ENCODE measurements at places on chromosomes 16 and 17.

- DNase-seq, result peak; percentile 89
Measured at GRCh38 chr17:8479431-8479947, 43.8 kb downstream of the NDEL1 start.

- no peak for DNase-seq
Measured at GRCh38 chr16:5349670-5350517, 252.3 kb upstream of the EEF2KMT start.

DNA sequence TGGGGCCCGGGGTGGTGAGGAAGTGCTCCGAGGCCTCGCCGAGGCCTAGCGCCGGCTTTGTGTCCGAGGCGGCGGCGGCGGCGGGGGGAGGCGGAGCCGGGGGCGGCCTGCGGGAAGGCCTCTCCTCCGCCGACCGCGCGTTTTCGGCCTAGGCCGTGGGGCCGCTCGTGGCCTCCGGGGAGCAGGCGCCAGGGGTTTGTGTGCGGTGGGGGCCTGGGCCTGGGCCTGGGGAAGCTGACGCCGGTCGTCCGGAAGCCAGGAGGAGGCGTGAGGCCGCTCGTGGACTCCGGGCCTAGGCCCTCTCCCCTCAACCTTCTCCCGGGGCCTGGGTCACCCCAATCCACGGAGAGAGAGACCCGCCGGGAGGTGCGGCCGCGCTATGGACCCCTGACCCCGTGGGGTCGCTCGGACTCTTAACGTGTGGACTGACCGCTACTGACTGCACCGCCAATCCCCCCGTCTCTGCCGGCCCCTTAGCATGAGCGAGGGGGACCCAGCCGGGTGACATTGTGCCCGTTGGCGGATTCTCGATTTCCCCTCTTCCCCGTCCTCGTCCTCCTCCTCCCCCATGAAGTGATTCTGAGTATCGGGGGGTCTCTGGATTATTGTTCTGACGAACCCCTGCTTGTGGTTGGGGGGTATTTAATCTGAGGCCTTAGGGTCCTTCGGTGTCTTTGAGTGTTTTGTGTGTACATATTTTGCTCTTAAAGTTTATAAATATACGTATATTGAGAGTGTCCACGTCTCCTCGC lies 660 bp downstream of the RBBP6 start:
- no peak for DNase-seq

- DNase-seq, result no peak
Measured at GRCh38 chr16:886084-886543, 84.7 kb downstream of the LMF1 start.

DNA sequence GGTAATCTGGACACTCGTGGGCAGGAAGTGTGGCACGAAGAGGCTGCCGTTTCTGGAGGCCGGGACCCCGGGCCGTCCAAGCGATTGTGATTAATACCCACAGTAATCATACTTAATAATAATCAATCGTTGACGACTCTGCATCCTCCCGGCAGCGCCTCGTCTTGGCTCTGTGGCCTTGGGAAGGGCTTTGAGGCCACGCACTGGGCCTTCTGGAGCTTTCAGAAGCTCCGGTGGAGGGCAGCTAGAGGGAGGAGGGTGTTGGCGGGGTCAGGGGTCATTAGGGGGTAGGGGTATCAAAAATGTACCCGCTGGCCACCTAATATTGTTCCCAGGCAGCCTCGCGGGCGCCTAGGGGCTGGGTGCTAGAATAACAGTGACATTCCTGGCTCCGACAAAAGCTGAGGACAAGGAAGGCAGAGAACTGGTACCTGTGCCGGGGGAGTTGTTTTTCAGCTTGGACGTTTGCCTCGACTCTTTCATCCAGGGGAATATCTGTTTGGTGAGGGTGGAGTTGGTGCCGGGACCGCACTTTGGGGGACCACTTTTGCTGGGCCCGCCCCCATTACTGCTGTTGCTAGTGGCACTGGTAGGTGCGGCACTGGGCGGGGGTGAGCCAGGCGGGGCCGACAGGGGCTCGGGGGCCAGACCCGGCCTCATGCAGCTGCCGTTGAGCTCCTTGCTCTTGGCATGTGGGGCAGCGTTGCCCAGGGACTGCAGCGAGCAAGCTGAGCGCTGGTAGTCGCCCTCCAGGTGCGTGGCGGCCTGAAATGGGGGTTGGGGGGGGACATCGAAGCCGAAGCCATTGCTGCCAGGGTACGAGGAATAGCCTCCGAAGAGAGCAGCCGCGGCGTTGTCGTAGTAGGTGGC lies 6.9 kb upstream of the HOXB2 start:
- DNase-seq, result no peak

- DNase-seq, result peak; percentile 25
Measured at GRCh38 chr16:83717814-83718213, 90.0 kb upstream of the HSBP1 start.

DNA sequence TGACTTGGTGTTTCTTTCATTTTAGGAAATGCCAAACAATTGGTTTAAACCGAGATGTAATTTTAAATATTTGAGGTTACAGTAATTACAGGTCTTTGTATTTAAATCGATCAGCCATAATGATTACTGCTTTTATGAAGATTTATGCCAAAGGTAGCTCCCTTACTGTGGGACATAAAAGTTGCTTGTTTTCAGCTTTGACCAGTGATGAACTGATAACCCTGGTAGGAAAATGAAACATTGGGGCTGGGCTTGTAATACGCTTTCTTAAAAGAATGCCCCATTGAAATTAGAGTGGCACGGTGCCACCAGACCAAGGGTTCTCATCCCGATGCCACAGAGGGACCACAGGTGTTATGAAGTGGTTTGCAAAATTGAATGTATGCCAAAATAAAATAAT lies 7.3 kb downstream of the TNRC6A start:
- no peak for DNase-seq

- peak; percentile 43 for DNase-seq
Measured at GRCh38 chr17:82775001-82775823, 23.3 kb downstream of the TBCD start.

DNA sequence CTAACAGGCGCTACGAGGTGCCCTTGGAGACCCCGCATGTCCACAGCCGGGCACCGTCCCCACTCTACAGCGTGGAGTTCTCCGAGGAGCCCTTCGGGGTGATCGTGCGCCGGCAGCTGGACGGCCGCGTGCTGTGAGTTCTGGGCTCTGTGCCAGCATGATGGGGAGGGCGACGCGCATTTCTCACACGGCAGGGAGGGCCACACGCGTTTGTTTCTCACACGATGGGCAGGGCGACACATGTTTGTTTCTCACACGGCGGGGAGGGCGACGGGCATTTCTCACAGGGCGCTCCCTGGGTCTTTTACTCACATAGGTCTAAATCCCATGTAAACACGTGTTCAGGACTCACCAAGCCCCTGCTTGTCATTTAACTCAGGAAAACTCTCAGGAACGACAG lies 4.4 kb downstream of the GAA start:
- no peak for DNase-seq

DNA sequence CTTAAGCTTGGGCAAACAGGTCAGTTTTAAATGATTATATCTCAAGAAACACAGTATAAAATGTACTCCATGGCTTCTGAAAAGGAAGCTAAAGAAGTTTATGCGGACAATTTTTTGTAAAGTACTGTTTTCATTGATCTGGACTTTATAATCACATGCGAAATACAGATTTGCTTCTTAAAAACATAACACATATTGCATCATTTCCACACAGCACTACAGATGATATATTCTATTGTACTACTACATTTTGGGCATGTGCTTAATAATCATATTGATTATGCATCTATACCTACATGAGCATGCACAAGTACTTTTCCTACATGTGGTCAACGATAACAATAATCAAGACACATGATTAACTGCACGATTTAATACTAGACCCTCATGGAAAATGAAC lies 22.5 kb downstream of the TRIM37 start:
- DNase-seq, result no peak

- DNase-seq, result no peak
Measured at GRCh38 chr16:88523309-88524161, 46.7 kb upstream of the ZC3H18 start.

DNA sequence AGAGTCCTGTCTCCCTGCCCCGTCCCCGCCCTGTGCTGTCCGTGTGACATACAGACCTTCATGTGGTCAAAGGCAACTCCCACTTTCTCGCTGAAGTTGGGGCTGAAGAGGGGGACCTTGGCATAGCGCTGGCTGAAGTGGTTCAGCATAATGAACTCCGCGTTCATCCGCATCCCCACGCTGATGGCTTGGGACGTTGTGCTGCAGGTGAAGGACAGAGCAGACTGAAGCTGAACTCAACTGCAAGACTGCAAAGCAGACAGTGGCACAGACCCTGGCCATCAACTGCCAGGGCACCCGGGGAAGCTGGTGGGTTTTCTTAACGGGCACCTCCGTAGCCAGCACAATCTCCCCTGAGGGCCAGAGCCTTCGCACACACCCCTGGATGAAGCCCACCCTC lies 24.2 kb downstream of the ELAC2 start:
- DNase-seq, result no peak

DNA sequence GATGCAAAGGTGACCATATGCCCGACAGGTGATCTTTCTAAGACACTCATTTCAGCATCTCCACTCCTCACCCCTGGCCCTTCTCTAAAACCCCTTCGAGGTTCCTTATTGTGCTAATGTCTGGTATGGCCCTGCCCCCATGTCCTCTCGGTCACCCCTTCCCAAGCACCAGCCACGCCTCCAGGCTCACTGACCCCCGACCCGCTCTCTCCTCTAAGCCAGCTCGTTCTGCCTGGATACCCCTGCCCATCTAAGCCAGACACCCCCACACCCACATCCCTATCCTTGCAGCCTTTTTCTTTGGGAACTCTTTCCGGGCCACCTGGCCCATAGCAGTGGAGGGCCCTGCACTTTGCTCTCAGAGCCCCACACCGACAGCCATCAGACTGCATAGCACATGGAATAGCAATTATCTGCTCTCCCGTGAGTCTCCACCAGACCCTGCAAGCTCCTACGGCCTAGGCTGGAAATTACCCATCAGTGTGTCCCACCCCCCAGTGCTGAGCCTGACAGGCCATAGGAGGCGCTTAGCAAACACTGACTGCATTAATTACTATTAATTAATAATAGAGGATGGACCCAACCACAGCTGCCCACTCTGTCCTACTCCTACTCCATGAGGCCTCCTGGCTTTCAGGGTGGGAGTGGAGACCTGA lies 176.7 kb downstream of the TMEM132E start:
- DNase-seq, result no peak

GRCh38 chr17:46769531-46770438 lies 48.7 kb downstream of the WNT3 start:
- peak; percentile 25 for DNase-seq

DNA sequence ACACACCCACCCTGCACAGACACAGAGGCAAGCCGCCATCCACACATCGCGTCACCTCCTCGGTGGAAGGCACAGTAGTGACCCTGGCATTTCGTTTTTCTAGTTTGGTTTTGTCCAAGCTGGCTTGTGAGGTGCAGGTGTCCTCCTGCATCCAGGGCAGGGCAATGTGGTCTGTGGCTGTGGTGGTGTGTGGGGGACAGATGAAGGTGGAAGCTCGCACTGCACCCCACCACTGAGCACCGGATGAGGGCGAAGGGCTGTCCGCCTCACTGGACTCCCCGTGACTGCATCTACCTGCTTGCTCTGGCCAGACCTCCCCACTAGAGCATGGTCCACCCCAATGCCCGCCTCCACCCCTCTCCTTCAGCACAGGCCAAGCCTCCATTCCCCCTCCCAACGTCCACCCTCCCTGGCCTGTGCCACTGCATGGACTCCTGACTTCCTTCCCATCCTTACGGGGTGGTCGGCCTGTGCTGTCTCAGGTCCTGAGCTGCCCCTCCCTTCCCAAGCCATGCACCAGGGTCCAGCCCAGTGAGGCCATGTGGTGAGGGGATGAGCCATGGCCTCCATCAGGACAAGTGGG lies 78.8 kb upstream of the CBX4 start:
- DNase-seq, result no peak

- no peak for DNase-seq
Measured at GRCh38 chr17:67680445-67681224, 37.1 kb upstream of the NOL11 start.

GRCh38 chr16:15966420-15966819 lies 17.0 kb downstream of the ABCC1 start:
- DNase-seq, result no peak

DNA sequence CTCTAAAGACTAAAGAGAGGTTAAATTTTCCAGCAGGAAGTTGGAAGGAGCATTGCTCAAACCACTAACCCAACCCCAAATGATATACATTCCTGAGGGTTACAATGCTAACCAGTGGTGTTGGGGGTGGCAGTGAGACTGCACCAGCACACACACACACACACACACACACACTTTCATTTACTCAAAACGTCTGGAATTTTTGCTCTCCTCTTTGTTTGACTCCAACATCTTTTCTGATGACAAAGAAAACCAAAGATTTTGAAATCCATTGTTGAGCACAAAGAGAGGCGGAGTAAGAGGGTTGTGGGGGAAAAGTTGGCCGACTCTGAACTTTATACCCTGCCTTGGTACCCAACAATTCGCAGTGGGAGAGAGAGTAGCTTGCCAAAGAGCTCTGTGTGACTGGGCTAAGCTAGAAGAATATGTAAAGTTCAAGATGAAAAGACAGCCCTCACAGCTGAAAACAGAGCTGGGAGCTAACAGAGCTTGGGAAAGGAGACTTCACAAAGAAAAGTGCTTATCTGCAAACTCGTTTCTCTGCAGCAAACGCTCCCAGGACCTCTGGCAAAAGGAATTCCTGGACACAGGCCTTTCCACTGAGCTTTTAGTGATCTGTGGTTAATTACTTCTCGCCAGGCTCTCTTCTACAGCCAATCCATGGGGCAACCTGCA lies 426.0 kb upstream of the CDH11 start:
- peak; percentile 89 for DNase-seq

- DNase-seq, result no peak
Measured at GRCh38 chr17:32276171-32276601, 10.6 kb downstream of the RHBDL3 start.

Measured in fibroblast of mammary gland (primary cell).